ENCODE measurements at places on chromosomes 1 and 21. TPM values are rescaled to one million over a fixed set of nuclear protein-coding genes. Genes with fewer than 3 reads are reported as not detected.

GRCh38 chr1:29811247-29811646 lies 574.9 kb downstream of the PTPRU start:
- no peaks in the 10 kb centered on the region for H3K27me3 ChIP-seq
- DNase-seq, result no peak
- H3K27ac ChIP-seq, result no peak overlapping the region
- H3K4me1 ChIP-seq, result no peaks in the 10 kb centered on the region

DNA sequence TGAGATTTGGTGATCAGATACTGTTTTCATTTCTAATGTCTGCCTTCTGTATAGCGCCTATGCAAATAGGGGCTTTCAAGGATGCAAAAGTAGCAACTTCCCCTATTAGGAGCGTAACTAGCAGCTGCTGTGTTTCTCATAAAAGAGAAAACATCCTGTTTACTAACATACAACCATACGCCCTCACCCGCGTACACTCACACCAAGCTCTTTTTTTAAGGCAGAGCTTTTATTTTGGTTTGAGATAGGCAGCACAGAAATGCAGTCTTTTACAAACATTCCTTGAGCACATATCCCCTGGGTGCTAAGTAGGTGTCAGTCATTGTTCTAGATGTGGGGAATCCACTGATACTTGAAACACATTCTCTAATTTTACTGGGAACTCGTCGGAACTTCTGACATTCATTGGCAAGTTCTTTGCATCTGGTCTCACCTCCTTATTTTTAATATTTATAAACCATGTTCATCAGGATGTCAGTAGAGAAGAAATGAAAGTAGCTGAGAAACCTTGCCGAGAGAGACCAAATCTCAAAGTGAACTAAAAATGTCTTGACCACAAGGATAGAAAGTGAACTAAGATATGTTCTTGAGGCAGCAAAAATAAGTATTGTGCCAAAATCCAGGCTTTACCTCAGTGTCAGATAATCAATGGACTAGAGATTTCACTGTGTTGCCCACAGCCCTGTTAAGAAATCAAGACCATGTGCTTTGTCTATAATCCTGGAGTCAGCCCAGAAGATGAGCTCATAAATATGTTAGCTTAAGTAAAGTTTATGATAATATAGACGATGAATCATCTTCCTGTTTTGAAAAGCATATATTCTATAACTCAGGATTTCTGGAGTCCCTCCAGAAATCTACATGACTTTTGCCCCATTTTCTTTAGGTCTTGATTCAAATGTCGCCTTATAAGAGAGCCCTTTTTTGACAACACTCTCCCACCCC lies 350.9 kb downstream of the ST6GALNAC3 start:
- H3K4me3 ChIP-seq, result no peak overlapping the region
- DNase-seq, result peak; percentile 88
- peak overlapping the region; percentile 67 for H3K27ac ChIP-seq
- 0 out of 2 replicates have a peak, but pooled peaks cover 2% of the 10 kb centered on the region for H3K4me1 ChIP-seq
- no peaks in the 10 kb centered on the region for H3K36me3 ChIP-seq

DNA sequence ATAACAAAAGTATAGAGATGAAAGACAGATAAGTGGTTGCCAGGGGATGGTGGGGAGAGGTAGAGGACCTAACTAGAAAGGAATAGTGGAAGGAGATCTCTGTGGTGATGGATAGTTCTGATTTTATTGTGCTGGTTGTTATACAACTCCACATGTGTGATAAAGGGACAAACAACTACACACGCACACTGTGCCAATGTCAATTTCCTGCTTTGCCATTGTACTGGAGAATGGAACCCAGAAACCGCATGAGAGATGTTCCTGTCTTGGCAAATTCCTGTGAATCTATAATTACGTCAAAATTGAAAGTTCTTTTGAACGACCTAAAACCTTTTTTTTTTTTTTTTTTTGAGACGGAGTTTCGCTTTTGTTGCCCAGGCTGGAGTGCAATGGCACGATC lies 11.0 kb downstream of the TNFRSF9 start:
- H3K27me3 ChIP-seq, result peaks cover 26% of the 10 kb centered on the region
- no peak overlapping the region for H3K27ac ChIP-seq
- H3K4me1 ChIP-seq, result no peaks in the 10 kb centered on the region
- DNase-seq, result no peak
- no peaks in the 10 kb centered on the region for H3K36me3 ChIP-seq

DNA sequence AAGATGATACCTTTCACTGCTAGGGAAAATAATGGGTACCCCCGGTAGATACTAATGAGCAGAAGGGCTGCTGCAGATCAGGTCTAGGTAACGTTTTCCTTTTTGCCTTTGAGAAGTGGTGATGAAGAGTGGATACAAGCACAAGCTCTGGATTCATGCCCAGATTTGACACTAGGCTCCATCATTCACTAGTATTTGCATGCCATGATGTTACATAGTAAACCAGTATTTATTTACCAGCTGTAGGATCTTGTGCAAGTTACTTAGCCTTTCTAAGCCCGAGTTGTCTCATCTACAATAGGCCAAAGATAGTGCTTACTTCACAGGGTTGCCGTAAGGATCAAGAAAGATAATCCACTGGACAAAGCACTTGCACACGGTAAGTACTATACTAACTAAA lies 14.2 kb downstream of the PTPN14 start:
- no peak overlapping the region for H3K4me3 ChIP-seq
- H3K36me3 ChIP-seq, result peaks cover 11% of the 10 kb centered on the region
- no peak overlapping the region for H3K27ac ChIP-seq
- DNase-seq, result peak; percentile 69
- H3K27me3 ChIP-seq, result no peaks in the 10 kb centered on the region

DNA sequence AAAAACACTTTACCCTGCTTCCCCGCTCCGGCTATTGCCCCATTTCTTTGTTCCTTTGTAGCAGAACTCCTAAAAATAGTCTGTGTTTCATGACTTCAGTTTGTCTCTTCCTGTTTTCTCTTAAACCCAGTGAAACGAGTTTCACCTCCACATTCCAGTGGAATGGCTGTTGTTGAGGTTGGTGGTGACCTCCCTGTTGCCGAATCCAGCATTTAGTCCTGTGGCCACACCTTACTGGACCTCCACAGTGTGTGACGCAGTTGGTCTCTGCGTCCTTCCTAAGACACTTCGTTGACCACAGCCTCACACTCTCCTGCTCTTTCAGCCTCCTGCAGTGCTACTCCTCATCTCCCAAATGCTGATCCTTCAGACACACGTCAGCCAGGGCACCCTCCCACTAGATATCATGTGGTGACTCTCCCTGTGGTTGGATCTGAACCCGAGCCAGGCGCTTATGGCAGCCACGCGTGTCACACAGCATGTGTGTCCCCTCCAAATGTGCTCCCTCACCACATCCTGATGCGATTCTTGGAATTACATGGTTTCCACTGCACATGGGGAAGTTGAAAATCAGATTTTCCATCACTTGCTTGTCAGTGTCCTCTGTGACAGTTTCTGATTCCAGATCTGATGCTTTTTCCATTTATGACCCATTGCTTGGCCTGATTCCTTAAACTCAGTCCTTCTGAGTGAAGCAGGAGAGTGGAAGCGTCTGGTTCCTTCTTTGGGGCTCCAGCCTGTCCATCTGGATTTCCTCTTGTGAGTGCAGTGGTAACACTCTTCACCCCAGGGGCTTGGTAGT lies 99.1 kb upstream of the ARTN start:
- H3K4me1 ChIP-seq, result peaks cover 16% of the 10 kb centered on the region
- no peak for DNase-seq
- peaks cover 14% of the 10 kb centered on the region for H3K36me3 ChIP-seq
- no peak overlapping the region for H3K4me3 ChIP-seq
- H3K27me3 ChIP-seq, result no peaks in the 10 kb centered on the region
- H3K27ac ChIP-seq, result no peak overlapping the region

DNA sequence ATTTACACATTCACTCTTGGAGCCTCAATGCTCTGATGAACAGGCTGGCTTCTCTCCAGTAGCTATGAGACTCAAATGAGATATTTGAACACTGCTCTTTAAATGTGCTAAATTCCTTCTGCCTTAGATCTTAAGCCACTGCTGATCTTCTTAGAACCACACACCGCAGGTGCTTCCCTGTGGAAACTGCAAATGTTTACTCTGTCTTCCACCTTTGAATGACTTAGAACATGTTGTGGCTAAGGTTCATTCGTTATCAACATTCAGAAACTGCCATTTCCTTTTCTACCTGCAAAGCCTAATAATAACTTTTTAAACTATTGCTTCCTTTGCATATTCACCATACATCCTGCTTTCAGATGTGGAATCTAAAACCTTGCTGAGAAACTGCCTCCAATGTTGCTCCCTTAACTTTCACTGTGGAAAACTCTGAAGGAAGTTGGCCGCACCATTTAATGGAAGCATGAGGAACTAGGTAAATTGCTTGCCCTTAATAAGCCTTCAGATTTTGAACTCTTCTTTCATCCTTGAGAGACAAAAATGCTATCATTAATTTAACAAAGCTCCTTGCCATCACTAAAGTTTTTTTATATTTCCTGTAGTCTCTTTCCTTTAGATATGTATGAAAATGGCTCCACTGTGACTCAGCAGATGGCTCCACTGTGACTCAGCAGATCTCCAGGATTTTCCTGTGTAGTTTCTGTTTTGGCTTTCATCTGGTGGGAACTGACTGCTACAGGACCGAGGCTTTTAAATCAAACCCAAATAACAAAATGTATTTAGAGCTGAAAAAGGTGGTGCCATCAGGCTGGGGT lies 143.8 kb downstream of the TNFSF18 start:
- peak overlapping the region; percentile 67 for H3K27ac ChIP-seq
- H3K36me3 ChIP-seq, result no peaks in the 10 kb centered on the region
- peaks cover 23% of the 10 kb centered on the region for H3K4me1 ChIP-seq
- H3K4me3 ChIP-seq, result no peak overlapping the region
- DNase-seq, result peak; percentile 93

DNA sequence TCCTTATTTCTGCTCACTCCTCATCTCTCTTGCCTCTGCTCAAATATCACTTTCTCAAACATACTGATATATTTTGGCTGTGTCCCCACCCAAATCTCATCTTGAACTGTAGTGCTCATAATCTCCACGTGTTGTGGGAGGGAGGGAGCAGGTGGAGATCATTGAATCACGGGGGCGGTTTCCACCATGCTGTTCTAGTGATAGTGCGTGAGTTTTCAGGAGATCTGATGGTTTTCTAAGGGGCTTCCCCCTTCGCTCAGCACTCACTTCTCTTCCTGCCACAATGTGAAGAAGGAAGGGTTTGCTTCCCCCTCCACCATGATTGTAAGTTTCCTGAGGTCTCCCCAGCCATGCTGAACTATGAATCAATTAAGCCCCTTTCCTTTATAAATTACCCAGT lies 26.6 kb downstream of the ZBTB8OS start:
- H3K4me1 ChIP-seq, result no peaks in the 10 kb centered on the region
- no peak for DNase-seq
- H3K27me3 ChIP-seq, result no peaks in the 10 kb centered on the region
- H3K4me3 ChIP-seq, result no peak overlapping the region
- H3K27ac ChIP-seq, result no peak overlapping the region

DNA sequence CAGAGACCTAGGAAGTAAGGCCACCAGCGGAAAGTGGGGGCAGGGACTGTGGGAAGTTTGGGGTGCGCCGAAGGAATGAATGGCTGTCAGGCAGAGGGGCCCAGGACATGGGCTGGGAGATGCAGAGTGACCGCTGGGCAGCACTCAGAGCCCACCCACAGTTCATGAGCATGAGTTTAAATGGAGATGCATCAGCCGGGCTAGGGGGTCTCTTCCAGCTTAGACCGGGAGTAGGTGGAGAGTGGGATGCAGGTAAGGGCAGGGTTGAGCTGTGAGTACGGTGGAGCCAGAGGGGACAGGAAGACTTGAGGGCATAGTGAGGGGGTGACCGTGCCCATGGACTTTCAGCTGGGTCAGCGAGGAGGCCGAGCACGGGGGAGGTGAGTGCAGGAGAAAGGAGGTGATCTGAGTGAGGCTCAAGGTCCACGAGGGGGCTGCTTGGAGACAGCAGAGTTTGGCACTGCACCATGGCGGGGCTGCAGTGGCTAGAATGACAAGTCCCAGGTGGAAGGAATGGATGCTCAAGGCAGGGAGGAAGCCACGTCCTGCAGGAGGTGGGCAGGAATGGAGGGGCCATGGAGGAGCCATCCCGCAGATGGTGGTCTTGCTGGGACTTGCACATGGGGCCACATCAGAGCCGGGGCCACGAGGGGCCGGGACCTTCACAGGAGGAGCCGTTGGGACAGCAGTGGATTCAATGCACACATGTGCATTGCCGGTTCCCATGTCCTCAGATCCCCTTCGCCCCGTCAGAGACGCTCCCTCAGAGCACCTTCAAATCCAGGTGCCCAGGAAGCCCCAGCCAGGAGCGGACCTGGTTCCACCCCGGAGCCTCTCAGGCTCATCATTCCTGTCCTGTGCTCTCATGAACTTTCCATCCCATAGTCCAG lies 34.9 kb downstream of the UBASH3A start:
- H3K27ac ChIP-seq, result no peak overlapping the region
- DNase-seq, result no peak
- H3K4me1 ChIP-seq, result no peaks in the 10 kb centered on the region
- no peaks in the 10 kb centered on the region for H3K36me3 ChIP-seq

DNA sequence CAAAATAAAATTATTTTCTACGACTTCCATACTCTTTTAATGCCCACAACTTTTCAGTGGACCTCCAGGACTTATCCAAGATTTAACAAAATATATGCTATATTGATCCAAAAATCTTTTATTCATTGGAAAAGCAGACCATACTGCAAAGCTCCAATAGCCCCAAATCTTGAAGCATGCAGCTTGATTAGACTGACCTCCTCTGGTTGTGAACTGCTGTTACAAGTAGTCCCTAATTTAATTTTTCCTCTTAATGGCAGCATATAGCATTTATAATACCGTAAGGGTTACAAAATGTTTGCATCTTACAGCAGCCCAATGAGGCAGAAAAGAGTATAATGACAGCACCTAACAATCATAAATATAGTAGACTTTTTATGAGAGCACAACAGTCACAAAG lies 49.8 kb downstream of the TPR start:
- H3K27me3 ChIP-seq, result no peaks in the 10 kb centered on the region
- peaks cover 30% of the 10 kb centered on the region for H3K36me3 ChIP-seq
- no peak overlapping the region for H3K27ac ChIP-seq
- H3K4me3 ChIP-seq, result no peak overlapping the region

- H3K4me3 ChIP-seq, result no peak overlapping the region
- peak overlapping the region; percentile 41 for H3K27ac ChIP-seq
- peaks cover 11% of the 10 kb centered on the region for H3K4me1 ChIP-seq
- DNase-seq, result peak; percentile 88
Observed at GRCh38 chr21:37153196-37153934, 80.3 kb downstream of the TTC3 start.

DNA sequence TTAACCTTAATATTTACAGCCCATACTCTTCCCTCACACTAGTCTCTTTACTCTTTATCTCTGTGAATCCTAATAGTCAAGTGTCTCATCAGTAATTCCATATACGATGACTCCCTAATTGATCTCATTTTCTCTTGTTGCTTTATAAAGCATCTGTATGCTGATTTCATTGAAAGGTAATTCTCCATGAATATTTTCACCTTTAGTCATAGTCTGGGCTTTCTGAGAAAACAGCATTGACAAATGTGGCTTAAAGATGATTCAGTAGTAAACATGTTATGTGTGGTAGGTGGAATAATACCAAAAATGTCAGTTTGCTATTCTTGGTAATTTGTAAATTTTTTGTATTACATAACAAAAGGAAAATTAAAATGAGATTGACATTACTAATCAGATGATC lies 1176.5 kb downstream of the NCAM2 start:
- no peak for DNase-seq
- H3K27ac ChIP-seq, result no peak overlapping the region
- no peak overlapping the region for H3K4me3 ChIP-seq
- no peaks in the 10 kb centered on the region for H3K27me3 ChIP-seq
- no peaks in the 10 kb centered on the region for H3K36me3 ChIP-seq
- H3K4me1 ChIP-seq, result no peaks in the 10 kb centered on the region

The YTHDF2 gene
- total RNA-seq, result 94.3 TPM

The TYW3 gene
- 16.5 TPM for total RNA-seq
